ENCODE measurements at places on chromosomes 11 and 22.

DNA sequence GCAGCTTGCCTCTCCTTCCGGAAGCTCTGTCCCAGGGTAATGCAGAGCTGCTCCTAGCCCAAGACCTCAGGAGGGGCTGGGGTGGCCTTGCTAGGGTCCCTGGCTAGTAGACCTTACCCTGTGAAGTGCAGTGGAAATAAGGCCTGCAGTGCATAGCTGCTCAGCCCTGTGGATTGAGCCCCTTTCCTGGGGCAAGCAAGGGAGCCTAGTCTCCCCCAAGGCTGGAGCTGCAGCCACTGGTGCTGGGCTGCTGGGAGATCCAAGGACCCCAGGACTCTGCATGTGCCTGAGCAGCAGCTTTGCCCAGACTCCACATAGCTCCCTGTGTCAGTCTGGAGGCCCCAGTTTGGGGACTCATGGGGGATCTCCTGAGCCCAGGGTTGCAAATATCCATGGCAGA lies 57.9 kb downstream of the FANCF start:
- DNase-seq = no peak

GRCh38 chr11:134150195-134150903 lies 73.4 kb downstream of the NCAPD3 start:
- DNase-seq = no peak

- no peak for DNase-seq
Measured at GRCh38 chr22:19385221-19385906, 46.2 kb downstream of the HIRA start.

DNA sequence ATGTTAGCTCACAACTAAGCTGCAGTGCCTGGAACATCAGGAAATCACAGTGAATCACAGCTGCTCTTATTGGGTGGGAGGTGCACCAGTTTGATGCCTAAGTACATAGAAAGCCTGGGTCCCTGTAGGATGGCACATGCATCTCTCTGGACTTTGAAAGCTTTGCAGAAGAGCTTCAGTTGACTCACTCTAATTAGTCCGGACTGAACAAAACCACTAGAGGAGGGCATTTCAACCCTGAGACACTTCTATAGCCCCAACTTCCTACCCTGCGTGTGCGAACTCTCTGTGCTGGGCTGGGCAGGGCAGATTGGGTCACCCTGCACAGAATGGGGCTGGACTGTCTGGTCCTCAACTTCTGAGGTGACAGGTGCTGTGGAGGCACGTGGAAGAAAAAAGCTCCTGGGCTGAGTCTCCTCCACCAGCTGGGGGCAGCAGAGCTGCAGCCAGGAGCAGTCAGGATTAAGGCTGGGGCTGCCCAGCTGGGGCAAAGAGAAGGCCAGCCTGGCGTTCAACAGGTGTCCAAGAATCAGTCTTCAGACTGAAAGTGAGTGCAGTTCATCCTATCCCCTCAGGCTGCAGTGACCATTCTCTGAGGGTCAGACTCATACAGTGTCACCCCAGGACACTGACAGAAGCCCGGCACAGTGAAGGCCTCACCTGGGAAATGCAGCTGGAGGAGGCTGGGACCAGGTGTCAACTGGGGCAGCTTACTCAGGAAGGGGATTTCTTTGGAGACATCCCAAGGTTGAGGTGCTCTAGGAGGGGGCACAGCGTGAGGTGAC lies 22.1 kb downstream of the GGTLC2 start:
- DNase-seq = peak; percentile 48
